ENCODE measurements at places on chromosomes 12 and 14.

- DNase-seq, result no peak
Measured at GRCh38 chr14:104218361-104219180, 80.2 kb downstream of the KIF26A start.

GRCh38 chr12:99388671-99389195 is 258.8 kb upstream of the GARIN6 start:
- DNase-seq, result no peak

- DNase-seq, result no peak
Measured at GRCh38 chr12:58897969-58898368, 22.3 kb downstream of the LRIG3 start.

DNA sequence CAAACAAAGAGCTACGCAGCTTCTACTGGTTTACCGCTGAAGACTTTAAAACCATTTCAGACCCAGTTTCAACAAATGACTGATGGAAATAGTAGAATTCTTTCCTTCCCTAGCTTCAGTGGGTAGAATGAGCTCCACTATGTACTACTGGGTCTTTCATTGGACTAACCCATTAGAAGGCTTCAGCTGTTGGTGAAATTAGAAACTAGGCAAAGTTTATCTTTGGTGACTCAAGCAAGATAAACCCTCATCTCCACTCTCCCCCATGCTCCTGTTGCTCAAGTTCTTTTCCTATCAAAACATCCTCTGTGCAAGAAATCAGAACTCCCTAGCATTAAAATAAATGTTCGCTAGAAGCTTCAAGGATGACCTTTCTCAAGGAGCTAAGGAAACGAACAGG is 159.2 kb downstream of the PAWR start:
- no peak for DNase-seq

DNA sequence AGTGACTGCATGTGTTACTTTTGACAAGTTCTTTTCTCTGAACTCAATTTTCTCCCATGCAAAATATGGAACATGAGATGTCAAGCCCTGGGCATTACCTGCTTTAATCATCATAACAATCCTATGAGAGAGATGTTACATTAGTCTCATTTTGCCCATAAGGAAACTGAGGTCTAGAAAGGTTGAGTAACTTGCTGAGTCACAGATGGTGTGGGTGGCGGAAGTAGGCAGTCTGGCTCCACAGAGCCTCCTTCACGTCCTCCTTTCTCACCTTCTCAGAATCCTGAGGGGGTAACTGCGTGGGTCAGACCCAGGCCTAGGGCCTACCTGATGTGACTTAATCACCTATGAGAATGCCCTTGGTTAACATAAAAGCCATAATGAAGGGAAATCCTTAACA is 50.7 kb downstream of the TMTC1 start:
- DNase-seq, result no peak

DNA sequence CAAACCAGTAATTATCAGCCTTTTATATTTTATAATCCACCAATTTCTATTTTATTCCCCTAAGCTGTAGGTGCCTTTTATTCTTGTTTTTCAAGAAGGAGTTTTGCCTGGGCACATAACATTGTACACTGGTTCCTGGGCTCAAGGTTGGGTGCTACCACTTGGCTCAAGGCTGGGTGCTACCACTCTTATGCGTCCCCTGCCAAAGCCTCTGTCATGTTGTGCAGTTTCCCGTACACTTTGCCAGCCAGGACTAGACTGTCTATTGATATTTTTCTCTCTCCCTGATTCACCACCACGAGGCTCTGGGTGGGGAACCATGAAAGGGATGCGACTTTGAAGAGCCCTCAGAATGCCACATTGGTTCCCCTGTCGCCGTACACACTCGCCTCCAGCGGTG is 52.5 kb upstream of the VASH1 start:
- no peak for DNase-seq

GRCh38 chr12:51326698-51327439 is 2.9 kb upstream of the BIN2 start:
- no peak for DNase-seq

DNA sequence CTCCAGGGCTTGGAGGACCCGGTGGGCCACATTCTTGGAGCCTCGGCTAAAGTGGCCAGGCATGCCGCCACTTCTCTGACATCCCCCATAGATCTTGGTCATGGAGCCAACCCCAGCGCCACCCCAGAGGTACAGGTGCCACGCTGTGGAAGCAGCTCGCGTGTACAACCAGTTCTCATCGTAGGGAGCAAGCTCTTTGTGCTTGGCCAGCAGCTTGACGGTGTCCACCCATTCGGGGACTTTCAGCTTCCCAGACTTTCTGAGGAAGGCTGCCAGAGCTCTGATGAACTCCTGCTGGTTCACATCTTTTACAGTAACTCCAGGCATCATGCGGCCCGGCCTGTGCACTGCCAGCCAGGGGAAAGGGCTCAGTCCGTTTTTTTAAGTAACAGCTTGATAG is 29.3 kb upstream of the EAPP start:
- DNase-seq, result no peak

- DNase-seq, result no peak
Measured at GRCh38 chr12:67625004-67625403, 23.5 kb upstream of the DYRK2 start.

DNA sequence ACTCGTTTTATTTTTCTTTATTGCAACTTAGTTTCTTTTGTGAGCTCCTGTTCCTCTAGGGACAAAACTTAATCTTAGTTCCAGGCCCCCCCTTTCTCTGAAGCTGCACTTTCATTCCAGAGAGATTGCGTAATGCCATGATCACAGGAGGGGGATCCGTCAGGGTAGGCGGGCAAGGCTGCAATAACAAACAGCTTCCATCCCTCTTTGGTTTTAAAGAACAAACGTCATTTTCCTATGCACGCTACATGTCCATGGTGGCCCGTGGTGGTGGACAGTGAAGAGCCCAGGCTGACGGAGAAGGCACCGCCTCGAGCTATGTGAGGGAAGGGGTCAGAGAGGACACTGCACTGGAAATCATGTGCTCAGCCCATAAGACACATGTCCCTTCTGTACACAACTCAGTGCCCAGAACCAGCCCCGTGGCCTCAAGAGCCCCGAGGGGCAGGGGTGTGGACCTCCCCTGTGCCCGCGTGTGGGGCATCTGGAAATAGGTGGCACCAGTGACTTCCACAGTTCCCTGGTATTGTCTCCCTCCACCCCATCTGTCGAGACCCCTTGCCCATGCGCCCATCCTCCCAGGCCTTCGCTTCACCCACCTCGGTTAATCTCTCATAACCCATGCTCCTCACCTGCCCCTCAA is 161.4 kb downstream of the ADGRD1 start:
- no peak for DNase-seq

DNA sequence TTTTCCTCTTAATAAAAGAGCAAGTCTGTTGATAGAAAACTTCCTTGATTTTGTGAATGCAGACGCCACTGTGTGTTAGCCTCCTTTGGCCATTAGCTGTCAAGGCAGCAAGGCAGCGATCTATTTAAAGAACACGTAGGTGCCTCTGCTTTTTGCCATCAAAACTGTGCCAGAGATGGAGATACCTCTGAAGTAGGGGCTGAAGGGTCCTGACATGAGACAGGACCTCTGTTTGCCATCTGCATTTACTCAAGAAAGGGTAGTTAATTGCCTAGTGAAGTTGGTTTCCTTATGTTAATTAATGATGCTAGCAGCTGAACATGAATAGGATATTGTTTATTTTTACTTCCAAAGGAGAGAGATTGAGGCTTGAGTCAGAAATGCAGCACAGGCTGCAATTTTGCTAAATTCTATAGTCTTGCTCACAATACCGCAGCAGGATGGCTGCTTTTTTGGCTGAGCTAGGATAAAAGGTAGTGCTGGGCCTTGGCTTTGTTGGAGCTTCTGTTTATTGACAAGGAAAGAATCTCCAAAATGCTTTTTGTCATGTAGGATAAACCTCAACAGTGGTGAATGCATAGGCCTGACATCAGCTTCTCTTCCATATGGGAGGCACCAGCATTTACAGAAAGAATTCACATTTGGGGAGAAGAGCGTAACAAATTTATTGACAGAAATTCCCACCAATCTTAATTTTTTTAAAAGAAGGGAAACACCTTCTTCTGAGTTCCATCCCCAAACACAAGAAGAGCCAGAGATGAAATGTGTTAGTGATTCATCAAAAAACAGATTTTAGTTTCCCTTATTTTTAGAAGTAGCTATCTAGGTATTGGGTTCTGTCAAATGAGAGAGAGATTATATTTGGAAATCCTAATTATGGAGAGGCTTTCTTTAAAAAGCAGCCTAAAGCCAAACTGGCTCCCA is 13.9 kb upstream of the RPH3A start:
- no peak for DNase-seq

DNA sequence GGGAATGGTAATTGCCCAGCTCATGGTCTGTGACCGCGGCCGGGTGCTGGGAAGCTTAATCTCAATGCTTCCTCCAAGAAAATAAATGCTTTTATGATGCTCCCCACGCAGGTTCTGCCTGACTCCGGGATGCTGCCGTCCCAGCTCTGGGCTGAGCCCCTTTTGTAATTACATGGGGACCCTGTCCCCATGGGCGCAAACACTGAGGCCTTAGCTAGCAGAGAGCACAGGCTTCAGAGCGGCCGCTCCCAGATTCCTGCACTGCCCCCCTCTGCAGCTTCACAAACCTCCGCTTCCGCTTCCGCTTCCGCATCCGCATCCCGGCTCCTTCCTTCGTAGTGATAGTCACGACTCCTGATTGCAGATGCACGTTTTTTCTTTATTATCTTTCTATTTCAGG is 129.5 kb downstream of the KIF26A start:
- no peak for DNase-seq

DNA sequence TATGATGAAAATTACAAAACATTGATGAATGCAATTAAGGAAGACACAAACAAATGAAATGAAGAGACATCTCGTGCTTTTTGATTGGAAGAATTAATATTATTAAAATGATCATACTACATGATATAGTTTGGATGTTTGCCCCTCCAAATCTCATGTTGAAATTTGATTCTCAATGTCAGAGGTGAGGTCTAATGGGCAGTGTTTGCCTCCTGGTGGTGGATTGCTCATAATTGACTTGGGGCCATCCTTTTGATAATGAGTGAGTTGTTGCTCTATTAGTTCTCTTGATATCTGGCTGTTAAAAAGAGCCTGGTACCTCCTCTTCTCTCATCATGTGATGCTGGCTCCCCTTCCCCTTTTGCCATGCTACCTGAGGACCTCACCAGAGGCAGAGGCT is 56.7 kb downstream of the CD163L1 start:
- DNase-seq, result no peak

DNA sequence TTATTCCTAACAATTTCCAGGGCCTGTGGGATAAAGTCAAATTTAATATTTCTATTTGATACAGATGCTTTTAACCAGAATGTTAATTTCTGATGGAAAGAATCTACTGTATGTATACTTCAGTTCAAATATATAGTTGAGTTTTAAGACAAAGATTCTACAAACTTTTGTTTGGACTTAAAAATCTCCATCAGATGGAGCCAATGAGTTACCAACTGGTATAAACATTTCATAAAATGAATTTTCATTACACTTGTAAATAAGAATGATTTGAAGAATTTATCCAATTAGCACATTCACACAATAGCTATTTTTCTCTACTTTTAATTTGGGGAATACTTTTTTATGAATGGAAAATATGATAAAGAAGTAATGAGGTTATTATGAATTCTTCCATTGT is 425.2 kb upstream of the MIS18BP1 start:
- no peak for DNase-seq

DNA sequence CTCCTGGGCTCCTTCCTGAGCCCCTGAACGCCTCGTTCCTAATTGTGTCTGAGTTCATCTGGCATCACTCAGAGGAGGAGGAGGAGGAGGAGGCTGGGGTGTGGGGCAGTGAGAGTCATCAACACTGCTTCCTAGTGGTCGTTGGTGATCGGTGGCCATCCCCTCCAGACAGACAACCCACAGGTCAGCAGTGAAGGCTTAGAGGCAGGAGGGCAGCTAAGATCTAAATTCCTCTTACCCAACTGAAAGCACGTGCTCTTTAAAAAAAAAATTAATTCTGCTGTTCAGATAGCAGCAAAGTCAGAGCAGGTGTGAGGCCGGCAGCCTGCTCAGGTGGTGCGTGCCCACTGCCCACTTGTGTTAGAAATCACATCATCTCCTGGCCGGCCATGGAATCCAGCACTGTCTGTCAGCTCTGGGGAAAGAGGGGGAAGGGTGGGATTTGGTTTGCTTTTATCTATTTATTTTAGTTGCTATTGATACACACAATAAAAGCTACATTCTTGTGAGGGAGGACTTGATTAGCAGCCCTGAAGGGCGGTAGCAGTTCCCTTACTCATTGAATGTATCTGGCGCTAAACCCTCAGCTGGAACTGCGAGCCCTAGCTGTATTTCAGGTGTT is 46.6 kb downstream of the PPP2R5C start:
- no peak for DNase-seq

DNA sequence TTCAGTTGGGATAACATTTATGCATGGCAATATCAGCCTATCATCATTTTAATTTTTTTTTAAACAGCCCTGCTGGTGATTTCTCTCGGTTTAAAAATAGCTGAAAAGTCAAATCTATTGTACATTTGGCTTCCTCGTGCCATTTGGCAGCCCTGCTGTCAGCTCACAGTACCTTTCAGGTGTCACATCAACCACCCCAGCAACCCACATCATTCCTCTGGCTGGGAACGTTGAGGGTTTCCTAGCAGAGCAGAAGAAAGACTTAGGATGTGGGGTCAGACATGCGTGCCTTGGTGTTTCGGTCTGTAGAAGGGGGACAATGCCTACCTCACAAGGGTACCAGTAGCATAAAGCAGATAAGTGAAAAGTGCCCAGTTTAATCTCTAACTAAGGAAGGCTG is 15.8 kb downstream of the PEBP1 start:
- no peak for DNase-seq

GRCh38 chr12:473863-474577 is 14.3 kb downstream of the B4GALNT3 start:
- no peak for DNase-seq

DNA sequence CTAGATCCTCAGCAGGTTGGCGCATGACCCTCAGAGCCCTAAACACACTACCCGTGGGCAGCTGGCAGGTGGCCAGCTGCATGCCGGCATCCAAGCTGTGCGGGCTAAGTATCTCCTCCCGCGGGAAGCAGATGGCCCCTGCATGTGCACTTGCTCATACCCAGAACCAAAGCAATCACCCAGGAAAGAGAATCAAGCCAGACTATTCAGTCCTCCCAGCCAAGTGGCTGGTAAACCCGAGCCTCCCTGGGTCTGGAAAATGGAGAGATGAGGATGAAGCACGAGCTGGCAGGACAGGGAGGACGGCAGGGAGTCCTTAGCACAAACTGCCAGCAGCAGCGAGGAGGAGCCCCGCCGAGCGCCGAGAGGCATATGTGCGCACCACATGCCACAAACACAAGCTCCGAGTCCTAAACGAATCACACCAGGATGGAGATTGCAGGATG is 139.7 kb downstream of the RIMBP2 start:
- no peak for DNase-seq

GRCh38 chr14:22807432-22808087 is 7.7 kb downstream of the SLC7A7 start:
- no peak for DNase-seq

DNA sequence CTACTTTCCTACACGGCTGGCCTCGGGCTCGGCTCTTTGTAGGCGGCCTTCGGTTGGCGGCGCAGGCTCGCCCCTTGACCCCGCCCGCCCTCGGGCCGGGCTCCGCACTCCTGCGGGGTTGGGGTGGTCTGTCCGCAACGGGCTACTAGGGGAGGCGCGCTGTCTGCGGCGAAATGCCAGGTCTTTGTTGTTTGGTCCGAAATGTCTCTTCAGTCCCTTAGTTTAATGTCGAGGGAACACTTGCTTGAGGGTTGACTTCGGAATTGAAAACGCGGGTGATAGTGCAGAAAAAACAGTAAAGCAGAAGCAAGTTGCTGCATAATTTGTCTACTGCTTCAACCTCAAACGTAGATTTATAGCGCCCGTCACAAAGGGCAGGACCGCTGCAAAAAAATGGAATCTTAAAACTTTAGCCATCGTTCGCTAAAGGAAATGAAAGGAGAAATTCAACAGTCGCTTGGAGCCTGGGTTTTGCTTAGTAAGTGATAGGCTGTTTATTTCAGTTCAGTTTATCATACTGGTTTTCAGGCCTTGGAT is 390 bp downstream of the JKAMP start:
- DNase-seq, result no peak

Measured in T-helper 22 cell (primary cell).